ENCODE measurements at places on chromosomes 3 and 15. TPM values are rescaled to one million over a fixed set of nuclear protein-coding genes. Genes with fewer than 3 reads are reported as not detected.

DNA sequence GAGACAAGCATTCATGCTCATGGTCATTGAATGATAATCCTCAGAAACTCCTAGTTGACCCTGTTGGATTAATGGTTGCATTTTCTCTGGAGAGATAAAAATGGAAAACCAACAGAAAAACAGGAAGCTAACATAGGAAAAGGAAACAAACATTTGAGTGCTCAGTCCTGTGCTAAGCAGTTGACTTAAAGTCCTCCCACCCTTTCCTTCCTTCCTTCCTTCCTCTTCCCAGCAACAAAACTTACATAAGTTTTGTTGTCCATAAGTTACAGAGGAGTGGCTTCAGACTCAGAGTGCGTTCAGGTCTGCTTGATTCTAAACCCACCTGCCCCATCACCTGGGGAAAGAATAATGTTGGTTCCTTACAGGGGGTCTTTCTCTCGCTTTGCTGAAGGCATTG is 163.8 kb upstream of the RGMA start:
- H3K36me3 ChIP-seq = no peaks in the 10 kb centered on the region
- H3K27me3 ChIP-seq = no peaks in the 10 kb centered on the region
- no peak overlapping the region for H3K4me3 ChIP-seq
- peaks cover 18% of the 10 kb centered on the region for H3K4me1 ChIP-seq

DNA sequence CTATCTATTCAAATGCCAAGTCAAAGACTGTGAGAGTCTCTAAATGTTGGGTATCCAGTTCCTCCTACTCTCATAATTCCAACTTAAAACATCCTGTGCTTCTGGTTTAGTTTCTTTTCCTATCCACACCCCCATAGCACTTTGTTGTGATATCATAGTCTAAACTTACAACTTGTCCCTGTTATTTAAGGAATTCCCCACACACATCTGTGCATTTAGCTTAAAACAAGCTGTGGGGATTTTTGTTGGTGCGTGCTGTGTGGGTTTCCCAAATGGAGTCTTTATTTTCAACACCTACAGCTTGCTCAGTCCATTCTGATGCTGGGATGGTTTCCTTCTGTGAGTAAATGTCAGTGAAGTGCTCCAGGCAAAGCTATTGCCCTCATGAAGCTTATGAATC is 167.3 kb downstream of the GMNC start:
- no peak overlapping the region for H3K27ac ChIP-seq
- no peak overlapping the region for H3K4me3 ChIP-seq
- no peaks in the 10 kb centered on the region for H3K4me1 ChIP-seq
- H3K27me3 ChIP-seq = no peaks in the 10 kb centered on the region
- H3K36me3 ChIP-seq = no peaks in the 10 kb centered on the region

Gene GOLGA6B
- total RNA-seq = not detected

DNA sequence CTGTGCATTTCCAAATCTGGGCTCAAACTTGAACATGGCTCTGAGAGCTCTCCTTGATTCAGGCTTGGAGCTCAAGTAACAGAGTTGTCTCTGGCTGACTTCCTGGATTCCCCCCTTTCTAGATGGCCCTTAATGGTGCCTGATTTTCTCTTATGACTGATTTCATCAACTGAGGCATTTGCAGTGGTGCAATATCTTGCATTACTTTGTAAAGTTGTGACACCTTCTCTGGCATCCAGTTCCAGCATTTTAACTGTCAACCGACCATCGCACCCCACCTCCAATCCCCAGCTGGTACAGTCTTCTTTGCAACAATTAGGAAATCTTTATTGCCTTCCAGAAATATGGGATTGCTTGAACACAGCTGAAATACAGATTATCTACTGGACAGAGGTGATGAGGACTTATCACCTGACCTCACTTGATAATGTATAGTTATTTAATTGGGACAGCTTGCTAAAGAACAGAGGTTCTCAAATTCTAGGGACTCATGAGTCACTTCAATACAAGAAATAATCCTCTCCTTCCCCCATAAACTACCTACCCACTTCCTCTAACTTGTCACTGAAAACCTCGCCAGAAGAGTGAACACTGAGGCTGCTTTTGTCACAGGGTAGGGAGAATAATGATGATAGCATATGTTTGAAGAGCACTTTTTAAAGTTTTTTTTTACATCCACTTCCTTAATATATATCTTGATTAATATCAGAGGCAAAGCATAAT is 41.8 kb downstream of the FILIP1L start:
- no peak overlapping the region for H3K4me3 ChIP-seq
- H3K36me3 ChIP-seq = no peaks in the 10 kb centered on the region

Gene ALG3
- 52.0 TPM for total RNA-seq

- H3K4me3 ChIP-seq = no peak overlapping the region
- H3K27me3 ChIP-seq = no peaks in the 10 kb centered on the region
- DNase-seq = no peak
- peak overlapping the region; percentile 59 for H3K27ac ChIP-seq
- H3K4me1 ChIP-seq = peaks cover 7% of the 10 kb centered on the region
Observed at GRCh38 chr3:136141891-136142290, 54.2 kb downstream of the MSL2 start.

GRCh38 chr3:30989276-30990030 is 95.0 kb upstream of the GADL1 start:
- H3K27ac ChIP-seq = no peak overlapping the region
- no peaks in the 10 kb centered on the region for H3K27me3 ChIP-seq
- no peak for DNase-seq
- H3K4me3 ChIP-seq = no peak overlapping the region
- no peaks in the 10 kb centered on the region for H3K36me3 ChIP-seq

DNA sequence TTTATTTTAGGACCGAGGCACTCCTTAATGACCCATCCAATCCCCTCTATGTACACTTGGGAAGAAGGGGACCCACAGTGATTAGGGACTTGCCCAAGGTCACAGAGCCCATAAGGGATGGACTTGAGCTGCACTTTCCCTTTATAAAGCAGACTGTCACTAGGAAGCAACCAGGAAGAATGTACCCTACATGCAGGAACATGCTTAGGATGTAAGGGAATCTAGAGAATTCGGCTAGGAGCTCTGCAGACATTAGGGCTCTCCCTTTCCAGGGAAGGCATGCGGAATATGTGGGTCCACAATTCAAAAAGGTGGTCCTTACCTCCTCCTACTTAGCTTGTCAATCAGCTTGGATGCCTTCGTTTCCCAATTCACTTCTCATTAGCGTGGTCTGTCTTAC is 78.7 kb downstream of the TMEM266 start:
- DNase-seq = no peak
- no peaks in the 10 kb centered on the region for H3K27me3 ChIP-seq
- H3K4me1 ChIP-seq = peaks cover 11% of the 10 kb centered on the region
- H3K27ac ChIP-seq = no peak overlapping the region
- H3K36me3 ChIP-seq = no peaks in the 10 kb centered on the region

- no peaks in the 10 kb centered on the region for H3K36me3 ChIP-seq
- peaks cover 21% of the 10 kb centered on the region for H3K4me1 ChIP-seq
- H3K27me3 ChIP-seq = no peaks in the 10 kb centered on the region
- no peak overlapping the region for H3K27ac ChIP-seq
Observed at GRCh38 chr3:57939775-57940174, 68.4 kb upstream of the FLNB start.

- no peak for DNase-seq
- no peaks in the 10 kb centered on the region for H3K27me3 ChIP-seq
- H3K4me3 ChIP-seq = no peak overlapping the region
- H3K27ac ChIP-seq = no peak overlapping the region
Observed at GRCh38 chr15:72912121-72912520, 128.6 kb upstream of the ADPGK start.

Gene SLC51A
- total RNA-seq = not detected

Gene DHFR2
- 8.0 TPM for total RNA-seq
